ENCODE measurements at places on chromosomes 16 and 17.

GRCh38 chr16:56047307-56048234 lies 143.7 kb upstream of the GNAO1 start:
- no peak for DNase-seq

DNA sequence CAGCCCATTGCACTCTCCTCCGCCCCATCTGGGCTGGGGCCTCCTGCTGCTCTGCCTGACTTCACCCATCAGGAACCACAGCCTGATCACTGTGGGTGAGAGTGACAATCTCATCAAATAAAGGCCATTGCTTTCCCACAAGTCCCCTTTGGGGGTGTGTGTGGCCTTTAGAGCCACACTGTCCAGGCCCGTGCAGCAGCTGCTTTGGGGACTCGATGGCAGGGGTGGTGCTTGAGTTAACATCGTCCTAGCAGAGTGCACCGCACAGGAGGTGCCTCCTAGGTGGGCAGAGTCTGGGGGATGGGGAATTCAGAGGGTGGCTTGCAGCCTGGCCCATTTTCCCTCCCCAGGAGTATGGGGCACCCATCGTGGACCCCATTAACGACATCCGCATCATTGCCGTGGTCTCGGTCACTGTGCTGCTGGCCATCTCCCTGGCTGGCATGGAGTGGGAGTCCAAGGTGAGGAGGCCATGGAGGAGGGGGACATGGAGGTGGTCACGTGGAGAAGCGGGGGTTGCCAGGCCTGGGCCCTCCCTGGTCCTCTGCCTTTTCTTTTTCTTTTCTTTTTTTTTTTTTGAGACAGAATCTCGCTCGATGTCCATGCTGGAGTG lies 5.4 kb downstream of the SLC12A3 start:
- no peak for DNase-seq

DNA sequence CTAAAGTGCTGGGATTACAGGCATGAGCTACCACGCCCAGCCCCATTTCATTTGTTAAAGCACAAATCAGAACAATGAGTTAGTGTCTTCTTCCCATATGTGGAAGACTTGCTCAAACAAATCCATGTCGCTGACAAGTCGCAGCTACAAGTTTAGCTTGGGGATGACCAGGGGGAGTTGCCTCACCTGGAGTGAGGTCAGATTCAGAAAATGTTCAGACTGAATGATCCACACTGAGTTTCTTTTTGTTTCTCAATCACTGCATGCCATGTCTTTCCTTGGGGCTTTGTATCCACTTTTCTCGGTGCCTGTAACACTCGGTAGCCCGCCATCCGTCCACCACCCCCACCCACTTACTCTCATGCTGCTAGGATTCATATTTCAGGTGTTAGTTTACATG lies 437.3 kb upstream of the DYNLRB2 start:
- no peak for DNase-seq

DNA sequence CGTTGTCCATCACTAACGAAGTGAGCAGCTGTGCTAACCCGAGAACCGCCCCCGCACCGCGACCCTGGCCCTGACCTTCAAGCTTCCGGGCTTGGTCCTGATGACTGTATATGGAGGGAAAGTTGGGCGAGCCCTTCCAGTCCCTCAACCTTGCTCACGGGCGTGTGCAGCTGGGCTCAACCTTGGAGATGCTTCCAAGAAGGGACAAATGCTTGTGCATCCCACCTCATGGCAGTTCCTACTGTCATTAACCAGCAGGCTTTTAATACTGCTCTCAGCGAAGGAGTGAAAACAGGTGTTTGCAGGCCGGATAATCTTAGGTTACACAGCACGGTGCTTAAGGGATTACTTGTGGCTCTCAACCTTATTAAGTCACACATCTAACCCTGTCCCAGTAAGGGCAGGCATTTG lies 33.5 kb downstream of the SRL start:
- DNase-seq: no peak

- no peak for DNase-seq
Measured at GRCh38 chr17:15076991-15077663, 188.0 kb downstream of the PMP22 start.

DNA sequence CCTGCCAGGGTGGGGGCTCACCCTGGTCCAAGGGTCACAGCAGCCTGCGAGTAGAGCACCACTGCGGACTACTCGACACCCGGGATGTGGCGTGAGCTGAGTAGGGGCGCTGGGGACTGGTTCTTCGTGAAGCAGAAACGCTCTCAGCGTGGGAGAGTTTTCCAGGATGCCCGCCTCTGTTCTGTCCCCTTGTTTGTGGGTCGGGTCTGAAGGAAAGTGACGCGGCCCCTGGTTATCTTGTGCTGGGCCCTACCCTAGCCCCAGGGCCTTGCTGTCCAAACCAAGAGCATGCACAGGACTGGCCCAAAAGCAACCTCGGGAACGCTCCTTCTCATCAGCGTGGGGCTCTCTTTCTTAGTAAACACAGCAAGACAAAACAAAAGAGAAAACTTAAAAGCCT lies 303.3 kb downstream of the IRF8 start:
- DNase-seq: no peak

GRCh38 chr16:15925631-15926030 lies 23.8 kb upstream of the ABCC1 start:
- no peak for DNase-seq

- no peak for DNase-seq
Measured at GRCh38 chr16:84314814-84315213, 20.1 kb downstream of the WFDC1 start.

DNA sequence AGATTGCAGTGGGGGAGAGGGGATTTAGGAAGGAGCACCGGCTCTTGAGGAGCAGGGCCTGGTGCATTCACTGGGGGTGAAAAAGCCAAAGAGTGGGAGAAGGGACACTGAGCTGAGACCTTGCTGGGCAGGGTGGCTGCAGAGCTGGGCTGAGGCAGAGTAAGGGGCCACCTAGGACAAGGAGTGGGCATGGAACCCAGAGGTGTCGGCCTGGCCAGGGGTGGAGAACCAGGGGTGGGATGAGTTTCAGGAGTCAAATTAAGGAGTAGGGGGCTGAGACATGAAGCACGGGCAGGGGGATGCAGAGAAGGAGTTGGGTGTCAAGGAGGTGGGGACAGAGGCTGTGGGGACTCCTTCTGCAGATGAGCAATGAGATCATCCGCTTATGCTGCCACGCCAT lies 20.1 kb downstream of the DNAH2 start:
- no peak for DNase-seq

GRCh38 chr17:17120701-17121100 lies 78.4 kb downstream of the MPRIP start:
- no peak for DNase-seq

GRCh38 chr17:59623151-59623550 lies 3.5 kb downstream of the CLTC start:
- DNase-seq: no peak

DNA sequence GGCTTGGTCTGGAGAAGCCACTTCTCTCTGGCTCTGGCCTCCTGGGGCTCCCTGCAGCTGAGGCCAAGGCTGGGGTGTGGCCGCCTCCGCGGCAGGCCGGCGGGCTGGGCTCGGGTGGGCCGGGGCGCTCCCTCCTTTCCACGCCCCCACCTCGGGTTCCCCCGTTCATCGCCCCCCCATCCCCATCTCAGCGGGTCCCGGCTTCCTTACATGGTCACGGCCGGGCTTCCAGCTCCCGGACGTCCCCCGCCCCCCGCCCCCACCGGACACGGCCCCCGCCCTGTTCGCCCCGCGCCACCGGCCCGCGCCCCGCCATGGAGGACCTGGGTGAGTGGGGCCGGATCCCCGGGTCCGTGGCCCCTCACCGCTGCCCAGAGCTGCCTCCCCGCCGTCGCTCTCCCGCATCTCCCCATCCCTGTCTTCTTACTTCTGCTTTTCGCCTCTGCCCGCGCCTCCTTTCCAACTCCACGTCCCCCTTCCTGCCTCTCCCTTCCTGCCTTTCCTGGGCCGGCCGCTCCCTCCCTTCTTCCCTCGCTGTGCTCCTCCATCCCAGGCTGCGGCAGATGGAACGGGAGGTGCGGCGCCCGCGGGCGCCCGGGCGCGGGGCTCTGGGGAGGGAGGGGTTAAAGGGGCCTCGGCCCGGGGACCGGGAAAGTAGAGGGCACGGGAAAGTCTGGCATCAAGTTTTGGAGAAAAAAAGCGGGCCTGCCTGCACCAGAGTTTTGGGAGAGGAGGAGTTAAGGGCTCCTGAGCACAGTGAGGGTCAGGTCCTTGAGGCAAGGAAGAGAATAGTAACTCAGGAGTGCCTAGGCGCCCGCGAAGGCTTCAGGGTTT lies at the start of gene TGFB1I1:
TGFB1I1 (plus strand) TSS at position 278 of the 834 bp plus-strand sequence; CDS start at position 315, 37 bp downstream.
- DNase-seq: peak; percentile 71

GRCh38 chr17:69716556-69716955 lies 302.1 kb downstream of the MAP2K6 start:
- DNase-seq: peak; percentile 90

DNA sequence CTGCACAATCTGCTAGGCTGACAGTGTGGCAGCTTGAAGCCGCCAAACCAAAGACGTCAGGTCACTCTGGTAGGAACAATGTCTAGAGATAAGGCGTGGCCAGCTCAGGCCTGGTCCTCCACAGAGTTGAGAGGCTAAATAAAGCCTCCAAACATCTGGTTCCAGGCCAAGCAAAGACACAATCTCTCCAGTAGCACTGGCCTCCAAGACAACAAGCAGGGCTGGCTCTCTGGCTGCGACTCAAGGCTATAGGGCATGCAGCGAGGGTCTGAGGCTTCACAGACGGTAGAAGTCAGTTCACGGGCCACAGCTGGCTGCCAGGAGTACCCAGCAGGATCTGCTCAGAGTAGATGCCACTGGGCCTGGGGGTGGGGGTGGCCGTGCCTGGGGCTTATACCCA lies 75.6 kb downstream of the ABR start:
- no peak for DNase-seq

GRCh38 chr16:57422026-57422944 lies 17.7 kb downstream of the CCL17 start:
- DNase-seq: peak; percentile 87

DNA sequence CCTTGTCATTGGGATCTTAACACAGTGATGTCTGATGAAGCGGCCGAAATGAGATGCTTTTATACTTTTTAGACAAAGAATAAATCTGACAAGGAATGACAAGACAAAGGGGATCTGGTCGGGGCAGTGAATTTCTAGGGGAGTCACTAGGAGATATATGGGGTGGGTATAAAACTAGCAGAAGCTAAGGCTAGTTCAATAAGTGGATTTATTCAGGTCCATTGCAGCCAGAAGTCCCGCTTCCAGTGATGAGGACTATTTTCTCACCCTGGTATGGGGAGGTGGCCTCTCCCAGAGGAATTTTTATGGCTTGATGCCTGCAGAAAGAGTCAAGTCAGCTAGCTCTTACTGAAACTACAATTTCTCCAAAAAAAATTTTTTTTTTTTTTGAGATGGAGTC lies 23.9 kb downstream of the SLC38A8 start:
- no peak for DNase-seq

GRCh38 chr16:85898521-85899442 lies at the start of gene IRF8:
Gene IRF8, plus strand, starts transcription at chr16:85899162. Its CDS starts 3,854 bp downstream, at chr16:85903016.
- no peak for DNase-seq

GRCh38 chr17:57714665-57715180 lies 30.4 kb downstream of the CCDC182 start:
- DNase-seq: no peak

DNA sequence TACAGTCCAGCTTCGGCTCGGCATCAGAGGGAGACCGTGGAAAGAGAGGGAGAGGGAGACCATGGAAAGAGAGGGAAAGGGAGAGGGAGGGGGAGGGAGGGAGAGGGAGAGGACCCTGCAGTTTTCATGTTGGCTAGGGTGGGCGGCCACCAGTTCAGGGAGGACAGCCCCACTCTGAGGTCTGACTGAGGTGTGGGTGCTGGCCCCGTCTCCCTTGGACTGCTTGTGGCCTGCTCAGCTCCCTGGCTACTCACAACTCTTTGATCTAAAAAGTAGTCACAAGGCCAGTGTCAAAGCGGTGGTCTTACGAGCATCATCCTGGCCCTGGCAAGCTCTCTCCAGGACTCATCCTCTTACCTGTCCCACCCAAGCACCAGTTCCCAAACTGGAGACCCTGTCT lies 9.4 kb downstream of the COX4I1 start:
- no peak for DNase-seq
